ENCODE measurements at places on chromosomes 2 and 18.

- no peak for DNase-seq
Measured at GRCh38 chr2:48144777-48145176, 238.5 kb upstream of the FBXO11 start.

DNA sequence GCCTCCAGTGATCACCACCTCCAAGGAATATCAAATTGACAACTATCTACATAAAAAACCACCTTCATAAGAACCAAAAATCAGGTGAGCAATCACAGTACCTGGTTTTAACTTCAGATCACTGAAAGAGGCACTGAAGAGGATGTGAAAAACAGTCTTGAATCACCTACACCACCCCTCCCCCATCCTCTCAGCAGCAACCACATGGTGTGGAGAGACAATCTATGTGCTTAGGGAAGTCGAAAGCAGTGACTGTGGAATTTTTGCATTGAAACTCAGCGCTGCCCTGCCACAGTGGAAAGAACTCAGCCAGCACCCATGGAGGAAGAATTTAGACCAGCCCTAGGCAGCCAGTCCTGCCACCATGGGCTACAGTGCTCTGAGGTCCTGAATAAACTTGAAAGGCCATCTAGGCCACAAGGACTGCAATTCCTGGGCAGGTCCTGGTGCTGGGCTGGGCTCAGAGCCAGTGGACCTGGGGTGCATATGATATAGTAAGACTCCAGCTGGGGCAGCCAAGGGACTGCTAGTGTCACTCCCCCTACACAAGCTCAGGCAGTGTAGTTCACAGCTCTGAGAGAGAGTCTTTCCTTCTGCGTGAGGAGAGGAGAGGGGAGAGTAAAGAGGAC is 75.6 kb downstream of the ATL2 start:
- DNase-seq: no peak

DNA sequence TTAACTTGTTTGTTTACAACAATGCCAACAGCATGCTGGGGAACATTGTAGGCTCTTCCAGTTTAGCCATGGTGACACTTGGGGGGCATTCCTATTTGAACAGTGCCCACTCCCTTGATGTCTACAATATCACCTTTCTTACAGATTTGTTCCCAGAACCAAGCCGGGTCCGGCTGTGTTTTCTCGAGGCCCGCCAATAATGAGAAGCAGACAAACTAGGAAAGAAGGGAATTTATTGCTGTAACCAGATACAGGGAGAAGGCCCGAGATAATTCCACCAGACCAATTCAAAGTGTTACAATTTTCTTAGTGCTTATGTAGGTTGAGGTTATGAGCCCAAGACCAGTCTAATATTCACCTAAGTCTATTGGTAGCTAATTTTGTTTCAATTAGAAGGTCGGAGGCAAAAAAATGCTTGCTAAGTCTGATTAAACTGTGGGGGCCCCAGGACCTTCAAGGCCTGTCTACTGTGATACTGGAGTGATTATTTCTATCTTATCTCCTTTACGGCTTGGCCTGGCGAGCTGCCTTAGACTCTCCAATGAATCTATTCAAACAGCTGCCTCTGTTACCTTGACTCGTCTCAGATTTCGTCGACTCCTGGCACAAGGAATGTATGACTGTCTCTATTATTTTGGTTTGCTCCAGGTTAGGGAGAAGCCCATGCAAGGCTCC is 59.1 kb upstream of the PSME4 start:
- DNase-seq: no peak

DNA sequence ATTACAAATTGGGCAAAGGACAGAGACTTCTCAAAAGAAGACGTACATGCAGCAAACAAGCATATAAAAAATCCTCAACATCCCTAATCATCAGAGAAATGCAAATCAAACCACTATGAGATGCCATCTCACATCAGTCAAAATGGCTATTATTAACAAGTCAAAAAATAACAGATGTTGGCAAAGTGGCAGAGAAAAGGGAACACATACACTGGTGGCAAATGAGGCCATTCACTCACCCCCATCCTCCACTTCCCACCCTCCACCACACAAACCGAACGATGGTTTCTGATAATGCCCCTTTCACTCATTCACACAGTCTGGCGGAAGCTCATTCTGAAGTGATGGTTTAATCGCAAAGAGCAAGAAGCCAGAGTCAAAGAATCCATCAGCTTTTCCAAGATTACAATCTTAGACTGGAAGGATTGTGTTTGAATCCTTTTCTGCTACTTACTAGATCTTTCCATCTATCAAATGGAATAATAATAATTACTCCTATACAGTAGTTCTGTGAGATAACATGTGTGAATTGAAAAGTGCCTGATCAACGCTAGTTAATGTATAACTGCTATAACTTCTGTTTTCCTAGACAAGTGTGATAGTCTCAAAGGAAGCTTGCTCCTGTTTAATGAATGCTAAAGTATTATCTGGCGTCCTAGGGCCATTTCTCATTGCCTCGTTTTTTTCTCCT is 16.9 kb upstream of the CD28 start:
- no peak for DNase-seq

DNA sequence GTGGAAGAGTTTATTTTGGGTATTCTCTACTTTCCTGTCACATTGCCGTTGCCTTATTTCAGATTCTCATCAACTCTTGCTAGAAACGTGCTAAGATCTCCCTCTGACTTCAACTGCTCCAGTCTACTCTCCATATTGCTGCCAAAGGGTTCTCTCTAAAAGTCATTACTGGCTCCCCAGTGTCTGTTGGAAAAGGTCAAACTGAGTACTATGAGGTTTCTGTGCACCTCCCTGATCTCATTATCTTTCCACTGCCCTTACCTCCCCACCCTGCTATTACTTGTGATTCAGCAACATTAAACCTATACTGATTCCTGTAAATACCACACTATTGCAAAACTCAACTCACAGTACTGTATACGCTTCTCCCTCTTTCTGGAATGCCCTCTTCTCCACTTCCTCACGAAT is 1.9 kb upstream of the KRCC1 start:
- no peak for DNase-seq

DNA sequence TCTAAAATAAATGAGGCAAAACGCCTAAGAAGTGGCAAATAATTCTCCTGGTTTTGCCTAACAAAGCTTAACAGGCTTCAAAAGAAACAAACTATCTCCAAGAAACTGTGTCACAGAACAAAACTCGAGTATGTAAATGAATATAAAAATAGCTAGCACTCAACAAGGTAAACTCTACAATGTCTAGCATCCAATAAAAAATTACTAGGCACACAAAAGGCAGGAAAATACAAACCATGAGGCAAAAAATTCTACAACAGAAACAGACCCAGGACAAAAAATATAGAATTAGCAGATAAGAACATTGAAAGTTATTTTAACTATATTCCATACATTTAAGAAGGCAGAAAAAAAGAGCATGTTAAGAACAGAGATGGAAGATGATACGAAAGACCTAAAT is 16.8 kb downstream of the PPP4R1 start:
- DNase-seq: no peak

DNA sequence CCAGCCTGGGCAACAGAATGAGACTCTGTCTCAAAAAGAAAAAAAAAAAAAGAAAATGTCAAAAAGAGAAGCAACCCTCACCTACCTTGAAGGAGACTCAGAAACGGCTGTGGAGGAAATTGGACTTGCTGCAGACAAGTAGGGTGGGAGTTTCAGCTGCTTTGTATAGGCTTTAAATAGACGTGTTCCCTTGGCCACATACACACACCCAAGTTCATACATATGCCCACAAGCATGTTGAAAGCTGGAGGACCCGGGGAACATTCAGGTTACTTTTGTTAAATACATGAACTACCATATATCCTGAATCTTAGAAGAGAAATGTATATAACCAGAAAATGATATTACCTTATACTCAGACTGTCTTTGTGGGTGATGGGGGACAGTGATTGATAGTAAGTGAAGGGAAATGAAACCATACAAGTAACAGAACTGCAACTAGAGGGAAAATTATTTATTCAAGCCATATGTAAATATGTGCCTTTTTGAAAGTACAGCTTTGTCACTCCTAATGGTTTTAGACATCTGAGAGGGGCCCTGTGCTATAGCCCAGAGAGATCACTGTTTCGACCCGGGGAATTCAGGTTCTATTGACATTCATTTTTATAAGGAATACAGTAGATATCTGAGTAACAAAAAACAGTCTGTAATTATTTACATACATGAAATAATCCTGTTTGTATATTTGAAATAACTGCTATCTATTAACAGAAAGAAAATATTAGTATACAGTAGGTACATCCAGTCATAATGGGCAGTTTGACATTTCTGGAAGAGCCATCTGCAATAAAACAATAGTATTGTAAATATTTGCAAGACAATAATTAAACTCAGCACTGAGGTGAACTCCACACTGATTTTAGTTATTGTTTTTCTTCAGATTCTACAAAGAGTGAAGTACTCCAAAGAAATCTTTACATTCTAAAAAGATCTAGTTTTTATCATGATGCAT is 48.0 kb upstream of the TGIF1 start:
- DNase-seq: no peak

- DNase-seq: no peak
Measured at GRCh38 chr18:388200-388599, 112.3 kb downstream of the COLEC12 start.

DNA sequence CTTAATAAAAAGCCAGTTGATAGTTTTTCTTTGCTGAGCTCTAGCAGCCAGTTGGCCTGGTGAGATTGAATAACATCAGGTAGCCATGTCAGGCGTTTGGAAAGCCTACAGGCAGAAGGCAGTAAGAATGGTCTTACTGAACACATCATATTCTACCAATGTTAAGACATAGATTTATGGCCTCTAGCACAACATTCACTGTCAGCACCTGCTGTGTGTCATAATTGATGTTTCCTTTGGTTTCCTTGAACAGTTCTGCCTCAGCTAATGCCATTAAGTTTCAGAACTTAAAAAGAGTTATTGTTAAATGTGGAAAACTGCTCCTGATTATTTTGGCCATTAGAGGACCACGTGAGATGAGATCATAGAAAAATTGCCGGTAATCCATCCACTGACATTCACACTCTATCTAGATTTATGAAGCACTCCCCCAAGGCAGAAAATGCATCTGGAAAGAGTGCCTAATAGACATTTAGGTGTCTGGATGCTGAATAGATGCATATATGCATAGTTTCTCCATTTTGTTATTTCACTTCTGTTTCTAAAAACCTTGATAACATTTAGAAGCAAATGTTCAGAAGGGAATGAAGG is 434.7 kb downstream of the PTPRM start:
- DNase-seq: no peak

- peak; percentile 32 for DNase-seq
Measured at GRCh38 chr2:74708883-74709282, 54.8 kb downstream of the SEMA4F start.

DNA sequence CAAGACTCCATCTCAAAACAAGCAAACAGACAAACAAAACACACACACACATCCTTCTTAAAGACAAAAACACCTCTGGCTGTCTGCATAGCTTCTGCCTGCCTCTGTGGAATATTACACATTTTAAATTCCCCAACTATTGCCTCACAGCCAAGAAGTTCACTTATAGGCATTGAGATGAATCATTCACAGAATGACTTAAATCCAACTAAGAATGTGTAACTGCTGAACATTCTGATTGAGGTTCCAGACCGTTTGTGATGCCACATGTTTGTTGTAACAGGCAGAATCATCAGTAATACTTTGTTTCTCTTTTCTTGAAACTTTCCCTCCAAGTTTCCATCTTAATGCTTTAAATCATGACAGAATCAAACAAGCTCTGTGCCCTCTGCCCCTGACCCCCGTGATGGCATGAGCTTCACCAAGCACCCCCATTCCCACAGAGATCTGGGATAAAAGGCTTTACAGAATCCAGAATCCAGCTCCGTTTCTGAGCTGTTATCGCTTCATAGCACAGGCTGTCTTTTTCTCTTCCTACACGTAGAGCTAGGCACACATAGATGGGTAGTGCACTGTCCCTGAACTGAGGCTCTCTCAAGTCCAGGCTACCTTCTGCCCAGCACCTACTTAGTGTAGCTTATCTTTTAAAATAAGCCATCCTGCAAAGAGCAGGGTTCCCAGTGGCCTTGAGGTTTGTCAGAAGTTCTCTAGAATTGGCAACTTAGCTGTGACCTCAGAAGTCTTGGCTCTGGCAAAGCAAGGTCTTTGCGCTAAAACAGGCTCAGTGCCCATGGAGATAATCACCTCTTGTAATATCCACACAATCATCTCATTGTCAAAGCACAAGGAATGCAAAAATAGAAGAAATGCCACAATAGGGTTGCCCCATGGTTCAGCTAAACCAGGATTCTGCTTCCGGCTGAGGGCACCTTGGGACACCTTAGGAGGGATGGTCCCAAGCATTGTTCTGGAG is 32.9 kb downstream of the EPAS1 start:
- DNase-seq: peak; percentile 90

GRCh38 chr2:17821535-17822444 is 5.5 kb downstream of the MSGN1 start:
- no peak for DNase-seq

DNA sequence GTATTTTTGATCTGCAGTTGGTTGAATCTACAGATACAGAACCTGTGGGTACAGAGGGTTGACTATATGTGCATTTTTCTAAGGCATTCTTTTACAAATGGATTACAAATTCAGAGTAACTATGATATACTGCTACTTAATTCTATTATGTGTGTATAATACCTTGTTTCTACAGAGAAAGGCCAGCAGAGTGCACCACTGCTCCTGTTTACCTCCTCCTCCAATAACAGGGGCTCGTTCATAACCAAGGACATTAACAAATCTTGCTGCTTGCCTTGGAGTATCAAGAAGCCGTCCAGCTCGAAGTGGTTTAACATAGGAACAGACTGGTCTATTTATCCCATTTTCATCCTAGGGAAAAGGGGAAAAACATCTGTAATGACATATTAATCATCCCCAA is 16.4 kb downstream of the CEP76 start:
- peak; percentile 22 for DNase-seq

- no peak for DNase-seq
Measured at GRCh38 chr2:20626698-20627513, 24.0 kb downstream of the HS1BP3 start.

DNA sequence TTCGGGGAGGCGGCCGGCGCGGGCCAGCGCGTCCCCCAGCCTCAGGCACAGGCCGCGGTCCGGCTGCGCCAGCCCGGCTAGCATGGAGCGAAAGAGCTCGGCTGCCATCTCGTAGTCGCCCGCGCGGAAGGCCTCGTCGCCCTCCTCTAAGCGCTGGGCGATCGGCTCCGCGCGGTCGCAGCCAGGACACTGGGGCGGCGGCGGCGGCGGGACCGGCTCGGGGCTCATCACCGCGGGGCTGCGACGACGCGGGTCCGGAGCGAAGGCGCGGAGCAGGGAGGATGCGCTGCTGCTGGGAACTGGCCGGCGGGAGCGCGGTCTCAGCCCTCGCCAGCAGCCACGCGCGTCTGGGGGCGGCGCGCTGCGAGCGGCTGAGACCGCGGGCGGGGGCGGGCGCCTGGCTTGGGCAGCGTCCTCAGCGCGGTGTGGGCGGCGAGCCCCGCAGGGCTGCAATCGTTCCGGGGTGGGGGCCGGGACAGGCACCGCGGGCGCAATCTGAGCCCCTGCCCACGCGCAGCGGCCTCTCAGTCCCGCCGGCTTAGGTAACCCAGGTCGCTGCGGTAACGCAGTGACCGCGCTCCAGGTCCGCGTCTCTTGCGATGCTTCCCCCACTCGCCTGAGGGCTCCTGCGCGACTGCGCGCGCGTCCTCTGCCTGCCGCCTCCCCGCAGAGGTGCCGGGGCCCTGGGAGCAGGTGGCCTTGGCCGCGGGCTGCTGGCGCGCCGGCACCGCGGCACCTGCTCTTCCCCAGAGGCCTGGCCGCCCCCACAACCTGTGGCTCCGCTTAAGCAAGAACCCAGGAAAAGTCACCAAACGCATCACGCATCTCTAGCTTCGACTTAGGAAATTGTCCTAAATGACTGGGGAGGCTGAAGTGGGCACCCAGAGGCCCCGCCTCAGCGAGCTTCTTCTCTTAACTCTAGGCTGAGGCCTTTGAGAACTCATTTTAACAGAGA is at the start of gene LONRF2:
TSS of gene LONRF2 (minus strand) at position 636 of the 955 bp plus-strand sequence. CDS start at position 228, 408 bp downstream.
- DNase-seq: no peak

- DNase-seq: no peak
Measured at GRCh38 chr2:154814856-154815255, 116.4 kb downstream of the KCNJ3 start.
